Esophagus squamous epithelium (tissue), 5 donors: ENCODE measurements at places on chromosomes 7 and 10.

DNA sequence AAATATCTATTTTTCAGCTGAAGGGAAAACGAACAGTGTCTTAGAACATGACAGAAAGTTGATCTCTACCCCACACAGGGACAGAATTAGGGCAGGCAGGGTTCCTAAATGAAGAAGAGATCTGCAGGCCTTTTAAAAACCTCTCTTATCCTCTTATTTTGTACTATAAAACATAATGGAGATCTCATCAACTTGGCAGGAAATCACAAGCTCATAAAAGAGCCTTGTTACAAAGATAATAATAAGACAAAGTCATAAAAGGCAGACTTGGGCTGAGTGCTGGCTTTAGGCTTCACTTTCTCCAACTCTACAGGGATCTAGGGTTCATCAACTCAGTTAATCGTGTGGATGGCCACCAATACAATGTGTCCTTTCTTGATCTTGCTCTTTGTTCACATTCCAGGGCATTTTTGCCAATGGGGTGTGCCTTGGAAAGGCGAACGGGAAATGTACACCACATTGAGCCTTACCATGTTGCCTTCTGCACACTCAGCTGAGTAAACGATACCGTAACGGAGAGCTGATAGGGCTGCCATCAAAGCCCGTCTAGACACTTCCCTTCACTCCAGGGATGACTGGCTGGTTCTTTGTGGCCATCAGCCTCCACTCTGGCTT is 7.1 kb upstream of the TEX36 start:
- no peak for DNase-seq

GRCh38 chr10:18406136-18406535 is 245.3 kb downstream of the NSUN6 start:
- DNase-seq, result no peak

DNA sequence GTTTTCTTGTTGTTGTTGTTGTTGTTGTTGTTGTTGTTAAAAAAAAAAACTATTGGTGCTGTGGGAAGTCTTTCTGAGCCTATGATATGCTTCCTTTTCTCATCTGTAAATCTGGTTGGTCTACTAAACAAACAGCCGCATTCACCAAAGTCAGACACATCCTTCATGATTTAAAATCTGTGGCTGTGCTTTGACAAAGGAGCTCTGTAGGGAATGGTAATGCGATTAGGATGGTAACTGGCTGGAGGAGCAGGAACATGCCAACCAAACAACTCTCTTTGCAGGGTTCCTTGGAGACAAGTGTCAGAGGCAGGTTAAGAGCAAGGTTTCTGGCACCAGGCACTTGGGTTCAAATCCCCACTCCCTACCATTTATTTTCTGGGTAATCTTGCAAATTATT is 14.9 kb upstream of the SP4 start:
- DNase-seq, result no peak

DNA sequence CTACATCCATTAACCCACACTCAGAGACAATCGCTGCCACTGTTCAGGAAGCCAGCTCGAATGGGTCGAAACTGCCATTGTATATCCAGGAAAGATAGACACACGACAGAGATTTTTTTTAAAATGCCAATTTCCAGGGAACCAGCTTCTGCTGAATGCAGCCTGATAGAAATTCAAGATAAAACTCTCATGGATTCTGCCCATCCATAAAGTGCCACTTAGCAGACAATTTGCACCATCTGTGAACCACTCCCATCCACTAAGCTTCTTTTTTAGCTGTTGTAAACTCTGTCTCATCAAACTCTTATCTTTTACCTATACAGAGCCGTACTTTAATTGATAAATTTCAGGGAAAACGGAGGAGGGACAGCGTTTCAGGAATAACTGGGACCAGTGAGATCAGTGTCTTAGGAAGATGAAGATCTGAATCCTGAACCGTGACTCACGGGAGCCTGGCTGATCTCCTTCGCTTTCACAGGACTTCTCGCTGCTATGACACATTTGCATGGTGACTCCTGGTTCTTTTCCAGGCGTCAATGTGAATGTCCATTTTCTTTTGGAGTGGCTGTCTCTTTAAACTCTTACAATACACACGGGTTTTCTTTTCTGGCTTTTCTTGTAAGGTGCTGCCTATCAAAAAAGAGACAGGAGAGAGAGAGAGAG is 103.4 kb downstream of the FAM204A start:
- DNase-seq, result no peak

DNA sequence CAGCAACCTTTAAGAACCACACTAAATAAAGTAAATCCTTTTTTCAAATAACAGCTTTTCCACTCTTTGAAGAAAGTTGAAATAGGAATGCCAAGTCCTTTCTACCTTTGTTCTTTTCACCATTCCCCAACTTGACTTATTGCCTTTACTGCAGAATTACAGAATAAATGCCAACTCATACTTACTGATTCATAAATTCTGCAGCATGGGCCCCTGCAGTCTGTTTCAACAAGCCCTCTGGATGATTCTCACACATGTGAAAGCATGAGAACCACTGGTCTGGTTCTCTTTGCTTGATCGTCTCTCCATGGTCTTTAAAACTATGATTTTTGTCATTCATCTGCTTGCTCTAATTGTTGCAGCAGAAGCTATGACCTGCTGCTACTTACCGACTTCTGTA is 56.1 kb downstream of the HACD1 start:
- no peak for DNase-seq

GRCh38 chr7:27482219-27482618 is 180.5 kb downstream of the HIBADH start:
- DNase-seq, result no peak

GRCh38 chr7:117862378-117862777 is 10.9 kb downstream of the CTTNBP2 start:
- no peak for DNase-seq

- no peak for DNase-seq
These were observed 400.5 kb downstream of the PTPRN2 start for GRCh38 chr7:158186864-158187693.

GRCh38 chr7:157272351-157273207 is 64.2 kb upstream of the DNAJB6 start:
- DNase-seq, result no peak

DNA sequence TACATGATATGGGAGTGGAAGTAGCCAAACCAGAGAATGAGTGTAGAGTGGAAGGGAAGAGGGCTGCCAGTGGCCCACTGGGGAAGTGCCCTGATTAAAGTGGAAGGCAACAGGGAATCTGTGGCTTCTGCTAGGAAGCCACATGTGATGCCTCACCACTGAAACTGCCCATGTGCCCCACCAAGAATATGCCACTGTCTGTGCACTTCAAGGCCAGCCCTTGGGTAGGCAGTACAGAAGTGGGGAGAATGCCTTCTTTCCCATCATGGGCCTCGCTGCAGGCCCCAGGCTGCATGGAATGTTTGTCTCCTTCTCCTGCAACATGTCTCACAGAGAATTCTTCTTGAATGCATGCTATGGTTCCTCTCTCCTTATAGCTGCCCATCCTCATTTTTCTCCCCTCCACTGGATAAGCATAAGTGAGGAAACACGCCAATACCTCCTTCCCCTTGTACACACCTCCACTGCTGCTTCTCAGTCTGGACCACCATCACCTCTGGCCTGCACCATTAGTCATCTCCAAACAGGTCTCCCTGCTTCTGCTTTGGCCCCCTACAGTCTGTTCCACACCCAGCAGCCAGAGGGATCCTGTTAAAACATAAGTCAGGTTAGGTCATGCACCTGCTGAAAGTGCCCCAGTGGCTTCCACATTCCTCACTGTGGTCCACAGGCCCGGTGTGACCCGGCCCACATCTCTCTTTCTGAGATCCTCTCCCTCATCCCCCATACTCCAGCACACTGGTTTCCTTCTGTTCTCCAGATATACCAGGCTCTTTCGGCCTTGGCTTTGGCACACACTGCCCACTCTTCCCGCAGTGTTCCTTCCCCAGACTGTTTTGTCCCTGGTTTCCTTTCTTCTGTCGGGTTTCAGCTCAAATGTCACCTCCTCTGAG is 37.1 kb downstream of the SNX10 start:
- DNase-seq, result no peak

GRCh38 chr7:55548295-55548731 is 24.0 kb downstream of the VOPP1 start:
- DNase-seq, result no peak

GRCh38 chr7:7816084-7816483 is 97.7 kb upstream of the RPA3 start:
- DNase-seq, result no peak
